Neural progenitor cell (in vitro differentiated cells): ENCODE measurements at places on chromosomes 11 and 22.

DNA sequence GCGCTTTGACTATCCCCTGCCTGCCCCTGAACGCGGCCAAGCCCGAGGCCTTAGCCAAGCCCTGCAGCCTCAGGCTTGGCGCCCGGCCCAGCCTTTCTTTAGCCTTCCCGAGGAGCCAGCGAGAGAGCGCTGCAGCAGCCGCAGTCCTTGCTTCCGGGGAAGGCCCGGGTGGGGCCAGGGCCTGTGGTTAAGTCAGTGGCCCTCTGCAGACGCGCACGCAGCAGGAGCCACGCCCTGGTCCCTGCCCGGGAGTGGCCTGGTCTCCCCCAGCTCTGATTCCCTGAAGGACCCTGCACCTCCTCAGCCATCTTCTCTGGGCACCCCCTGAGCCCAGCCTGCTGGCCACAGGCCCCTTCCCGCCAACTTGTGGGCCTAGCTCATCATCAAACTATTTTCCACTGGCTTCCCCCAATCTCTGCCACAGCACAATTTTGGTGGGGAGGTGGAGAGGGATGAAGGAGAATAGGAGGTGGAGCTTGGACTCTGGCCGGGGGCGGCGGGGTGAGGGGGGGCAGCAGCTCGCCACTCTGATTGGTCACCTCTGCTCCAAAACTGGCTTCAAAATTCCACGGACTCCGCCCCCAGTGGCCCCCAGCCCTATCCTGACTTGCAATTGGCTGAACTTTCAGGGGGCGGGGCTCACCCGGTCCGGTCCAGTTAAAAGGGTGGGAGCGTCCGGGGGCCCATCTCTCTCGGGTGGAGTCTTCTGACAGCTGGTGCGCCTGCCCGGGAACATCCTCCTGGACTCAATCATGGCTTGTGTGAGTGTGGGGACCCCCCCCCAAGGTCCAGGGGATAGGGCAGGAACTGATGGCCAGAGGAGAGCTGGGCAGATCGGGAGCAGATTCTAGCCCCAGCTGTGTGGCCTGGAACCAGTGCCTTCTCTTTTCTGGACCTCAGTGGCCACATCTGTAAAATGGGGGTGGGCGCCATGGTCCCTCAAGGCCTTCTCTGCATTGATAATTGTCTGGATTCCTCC is at the start of gene LGALS1:
TSS of gene LGALS1 (plus strand) at position 686 of the 979 bp plus-strand sequence. CDS start at position 753, 67 bp downstream.
- peak; percentile 47 for DNase-seq

GRCh38 chr11:24093375-24093774 is 403.5 kb upstream of the LUZP2 start:
- DNase-seq, result no peak

DNA sequence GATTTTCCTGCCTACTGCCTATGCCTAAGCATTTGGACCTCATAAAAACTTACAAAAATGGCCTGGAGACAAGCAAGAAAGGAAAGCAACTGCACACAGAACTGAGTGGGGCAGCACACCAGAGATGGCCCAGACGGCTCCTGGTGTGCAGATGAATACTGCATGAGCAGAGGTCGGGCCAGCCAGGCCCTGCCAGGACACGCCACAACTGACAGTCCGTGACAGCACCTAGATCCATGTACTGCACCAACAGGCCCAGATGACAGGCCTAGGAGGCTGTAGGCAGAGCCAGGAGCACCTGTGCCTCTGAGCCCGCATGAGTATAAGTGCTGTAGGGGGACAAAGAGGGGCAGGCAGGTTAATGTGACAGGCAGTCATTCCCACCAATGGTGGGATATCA is 160.2 kb downstream of the IGLL1 start:
- no peak for DNase-seq

DNA sequence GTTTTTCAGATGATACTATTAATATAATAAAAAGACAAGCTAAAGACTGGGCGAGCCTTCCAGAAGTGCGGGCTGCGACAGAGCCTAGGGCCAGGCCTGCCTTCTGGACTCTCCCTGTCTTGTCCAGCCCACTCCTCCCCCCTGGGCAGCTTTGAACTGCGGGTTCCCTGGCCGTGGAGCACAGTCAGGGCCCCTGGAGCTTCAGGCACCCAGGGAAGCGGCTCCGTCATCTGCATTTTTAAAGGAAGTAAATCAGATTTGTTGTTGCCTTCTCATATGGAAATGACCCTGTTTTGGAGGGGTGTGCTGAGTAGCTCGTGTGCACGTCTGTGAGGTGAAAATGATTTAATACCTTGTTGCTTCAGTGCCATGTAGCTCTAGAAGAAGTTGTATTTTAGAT is 265.3 kb downstream of the TBC1D22A start:
- no peak for DNase-seq

DNA sequence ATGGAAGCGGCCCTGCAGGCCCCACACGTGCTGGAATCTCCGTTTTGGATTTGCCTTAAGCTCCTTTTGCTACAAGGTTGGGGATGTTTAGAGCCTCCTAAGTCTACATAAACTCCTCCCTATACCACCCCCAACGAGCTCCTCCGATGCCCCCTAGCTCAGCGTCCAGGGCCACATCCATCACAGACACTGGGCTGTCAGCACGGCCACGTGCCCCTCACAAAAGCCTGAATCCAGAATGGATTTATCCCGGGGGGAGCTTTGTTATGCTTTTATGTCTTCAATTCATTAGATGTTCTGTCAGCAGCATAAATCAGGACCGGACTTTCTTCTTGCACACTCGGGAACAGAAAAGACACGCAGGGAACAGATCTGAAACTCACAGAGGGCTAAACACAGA is 52.6 kb upstream of the CD82 start:
- no peak for DNase-seq

DNA sequence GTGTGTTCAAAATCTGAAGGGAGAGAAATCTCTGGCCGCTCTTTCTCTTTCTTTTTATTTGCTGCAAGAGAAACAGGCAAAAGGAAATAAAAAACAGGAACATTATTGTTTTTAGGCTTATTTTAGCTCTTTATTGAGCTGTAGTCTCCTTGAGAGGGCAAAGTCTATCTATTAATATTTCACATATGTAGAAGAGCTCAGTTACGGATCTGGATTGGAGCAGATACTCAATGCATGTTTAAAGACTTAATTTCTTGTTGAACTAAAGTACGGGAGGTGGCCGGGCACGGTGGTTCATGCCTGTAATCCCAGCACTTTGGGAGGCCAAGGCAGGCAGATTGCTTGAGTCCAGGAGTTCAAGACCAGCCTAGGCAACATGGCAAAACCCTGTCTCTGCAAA is 78.4 kb upstream of the GDPD4 start:
- no peak for DNase-seq
